ENCODE measurements at places on chromosomes 6 and 20.
A peak's percentile ranks its signal among the peaks of the same experiment; 100 is the strongest.

DNA sequence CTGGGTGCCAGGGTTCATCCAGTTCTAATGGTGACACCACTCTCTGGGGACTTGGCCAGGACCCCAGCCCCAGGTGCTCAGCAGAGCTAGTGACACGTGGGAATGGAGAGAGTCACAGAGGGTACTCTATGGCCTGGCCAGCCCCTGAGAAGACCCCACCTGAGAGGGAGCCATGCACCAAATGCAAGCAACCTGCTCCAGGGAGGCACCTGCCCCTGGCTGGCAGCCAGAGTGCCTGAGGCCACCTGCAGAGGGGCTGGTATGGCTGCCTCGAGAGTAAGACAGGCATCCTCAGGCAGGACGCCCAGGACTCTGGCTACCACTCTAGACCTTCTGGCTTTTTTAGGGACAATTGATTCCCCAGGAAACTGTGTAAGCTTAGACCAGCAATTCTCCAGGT lies 38.6 kb upstream of the CST7 start:
- DNase-seq = no peak

DNA sequence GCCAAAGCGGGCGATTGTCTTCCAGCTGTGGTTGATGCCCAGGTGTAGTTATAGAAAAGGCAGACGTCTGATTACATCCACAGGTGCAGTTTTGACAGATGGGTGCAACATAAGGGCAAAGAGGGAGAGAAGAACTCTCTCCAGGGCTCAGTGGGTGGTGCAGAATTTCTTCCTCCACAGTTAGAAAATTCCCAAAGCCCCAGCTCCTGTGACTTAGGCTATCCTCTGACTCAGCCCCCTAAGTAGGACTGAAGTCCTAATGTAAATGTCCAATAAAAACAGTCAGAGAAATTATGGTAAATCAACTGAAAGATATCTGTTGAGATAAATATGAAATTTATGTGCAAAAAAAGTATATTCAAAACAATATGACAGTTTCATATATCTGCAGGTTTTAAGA lies 31.4 kb downstream of the LYRM4 start:
- no peak for DNase-seq

- DNase-seq = no peak
Measured at GRCh38 chr6:45728674-45729073, 287.0 kb downstream of the CLIC5 start.

DNA sequence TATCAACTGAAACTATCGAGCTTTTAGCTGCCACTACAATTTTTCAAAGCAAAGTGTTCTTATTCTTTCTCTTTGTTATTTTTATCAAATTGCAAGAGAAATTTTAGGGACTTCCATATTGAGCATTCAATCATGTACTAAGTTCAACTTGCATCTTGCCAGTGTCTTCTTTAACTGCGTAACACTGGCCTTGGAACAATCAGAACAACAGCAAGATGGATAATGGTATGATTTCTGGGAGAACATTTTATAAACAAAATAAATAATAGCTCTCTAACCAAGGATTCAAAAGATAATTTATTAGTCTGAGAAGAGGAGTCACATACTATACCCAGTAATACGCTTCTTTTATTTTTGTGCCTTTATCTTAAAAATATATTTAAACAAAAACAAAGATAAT lies 168.0 kb downstream of the ISM1 start:
- DNase-seq = no peak

GRCh38 chr6:6851059-6851948 lies 256.5 kb upstream of the RREB1 start:
- no peak for DNase-seq

DNA sequence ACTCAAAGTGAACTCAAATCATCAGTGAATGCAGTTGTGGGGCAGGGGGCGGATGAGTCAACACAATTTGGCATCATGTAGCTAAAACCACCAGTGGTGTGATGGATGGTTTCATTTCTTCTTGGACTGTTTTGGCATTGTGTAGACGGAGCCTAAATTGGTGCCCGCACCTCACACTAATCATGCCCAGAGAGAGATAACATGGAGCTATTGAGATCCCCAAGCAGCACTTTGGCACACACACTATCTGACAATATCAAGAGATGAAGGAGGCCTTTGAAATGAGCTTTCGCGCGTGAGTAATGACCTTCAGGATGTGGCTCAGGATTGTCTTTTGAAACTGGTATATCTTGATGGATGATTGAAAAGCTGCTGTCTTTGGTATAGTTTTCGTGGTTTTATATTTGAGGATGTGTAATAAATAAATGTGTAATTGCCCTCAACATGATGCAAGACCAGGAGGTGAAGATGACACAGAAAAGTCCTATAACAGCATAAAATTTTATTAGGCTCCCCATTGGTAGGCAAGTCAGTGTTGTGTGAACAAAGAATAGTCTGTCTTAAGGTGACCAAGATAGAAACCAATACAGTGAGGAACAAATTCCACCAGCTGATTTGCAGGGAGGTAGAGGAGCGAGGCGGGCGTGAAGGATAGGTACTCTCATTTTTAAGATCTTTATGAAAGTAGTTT lies 174.2 kb downstream of the TSHZ2 start:
- no peak for DNase-seq

- DNase-seq = no peak
Measured at GRCh38 chr6:112717401-112717800, 370.3 kb downstream of the RFPL4B start.

DNA sequence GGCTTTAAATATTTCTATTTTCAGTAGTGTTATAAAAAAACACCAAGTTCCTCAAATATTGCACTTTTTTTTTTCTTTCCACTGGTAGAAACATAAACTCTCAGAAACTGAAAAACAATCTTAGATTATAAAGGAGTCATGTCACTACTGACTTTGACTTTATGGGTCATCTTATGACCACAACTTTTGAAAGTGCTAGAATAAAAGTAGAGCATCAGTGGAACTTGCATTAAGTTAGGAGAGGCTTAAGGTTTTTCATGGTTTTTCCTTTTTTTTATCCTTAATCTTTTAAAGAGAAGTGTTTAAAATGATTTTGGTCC lies 56.6 kb upstream of the SUPT3H start:
- no peak for DNase-seq

GRCh38 chr20:57389695-57390603 lies 1.2 kb upstream of the RBM38 start:
- DNase-seq = no peak

GRCh38 chr6:40762981-40763380 lies 175.8 kb upstream of the LRFN2 start:
- no peak for DNase-seq

GRCh38 chr6:20717743-20718142 lies 183.5 kb downstream of the CDKAL1 start:
- DNase-seq = peak; percentile 82

DNA sequence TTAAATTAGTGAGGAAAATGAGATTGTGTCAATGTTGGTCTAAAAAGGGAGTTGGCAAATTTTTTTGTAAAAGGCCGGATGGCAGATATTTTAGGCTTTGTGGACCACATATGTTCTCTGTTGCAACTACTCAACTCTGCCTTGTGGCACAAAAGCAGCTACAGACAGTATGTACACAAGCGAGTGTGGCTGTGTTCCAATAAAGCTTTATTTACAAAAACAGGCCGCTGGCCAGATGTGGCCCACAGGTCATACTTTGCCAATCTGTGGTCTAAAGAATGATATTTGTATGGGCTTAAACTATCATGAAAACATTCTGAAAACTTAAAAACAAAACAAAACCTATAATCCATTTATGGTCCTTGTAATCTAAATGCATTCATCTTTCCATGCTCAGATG lies 228.3 kb downstream of the CLIC5 start:
- no peak for DNase-seq

All from NCI-H510A treated with DMSO at 0.1 percent for 48 hours (cell line).